Posterior vena cava (tissue), 2 donors: ENCODE measurements at places on chromosomes 13 and 19.

GRCh38 chr19:7924651-7925170 lies 1.2 kb downstream of the CTXN1 start:
- no peak for DNase-seq

GRCh38 chr19:41927497-41928192 lies 604 bp downstream of the ERFL start:
- no peak for DNase-seq

DNA sequence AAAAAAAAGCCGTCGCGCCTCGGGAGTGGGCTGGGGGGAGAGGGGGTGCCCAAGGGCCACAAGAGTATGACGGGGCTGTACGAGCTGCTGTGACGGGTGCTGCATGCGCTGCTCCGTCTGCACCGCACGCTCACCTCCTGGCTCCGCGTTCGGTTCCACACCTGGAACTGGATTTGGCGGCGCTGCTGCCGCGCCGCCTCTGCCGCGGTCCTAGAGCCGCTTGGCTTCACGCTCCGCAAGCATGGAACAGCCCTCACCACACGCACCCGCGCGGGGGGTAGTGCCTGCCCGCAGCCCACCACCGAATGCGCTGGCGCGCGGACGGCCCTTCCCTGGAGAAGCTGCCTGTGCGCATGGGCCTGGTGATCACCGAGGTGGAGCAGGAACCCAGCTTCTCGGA lies 18.8 kb downstream of the C1QTNF9 start:
- DNase-seq, result no peak

GRCh38 chr13:41468631-41469030 lies 11.3 kb downstream of the RGCC start:
- DNase-seq, result no peak
